Left cardiac atrium (tissue), 4 donors: ENCODE measurements at places on chromosomes 11 and 22.

DNA sequence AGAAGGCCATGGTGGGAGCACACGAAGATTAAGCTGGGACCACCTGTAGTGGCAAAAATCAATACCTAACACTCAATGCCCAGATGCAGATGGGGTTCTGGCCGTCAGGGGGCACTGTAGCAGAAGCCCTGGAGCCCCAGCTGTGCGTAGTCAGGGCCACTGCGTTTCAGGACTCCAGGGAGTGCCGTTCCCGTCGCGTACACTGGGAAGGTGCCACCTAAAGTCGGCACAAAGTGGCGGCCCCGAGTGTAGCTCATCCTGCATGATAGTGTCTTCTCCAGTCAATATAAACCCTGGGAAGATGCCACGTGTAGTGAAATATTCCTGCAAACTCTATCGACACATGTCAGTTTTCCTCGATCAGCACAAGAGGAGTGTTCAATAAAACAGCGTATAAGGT is 123.8 kb upstream of the NTM start:
- DNase-seq: no peak

DNA sequence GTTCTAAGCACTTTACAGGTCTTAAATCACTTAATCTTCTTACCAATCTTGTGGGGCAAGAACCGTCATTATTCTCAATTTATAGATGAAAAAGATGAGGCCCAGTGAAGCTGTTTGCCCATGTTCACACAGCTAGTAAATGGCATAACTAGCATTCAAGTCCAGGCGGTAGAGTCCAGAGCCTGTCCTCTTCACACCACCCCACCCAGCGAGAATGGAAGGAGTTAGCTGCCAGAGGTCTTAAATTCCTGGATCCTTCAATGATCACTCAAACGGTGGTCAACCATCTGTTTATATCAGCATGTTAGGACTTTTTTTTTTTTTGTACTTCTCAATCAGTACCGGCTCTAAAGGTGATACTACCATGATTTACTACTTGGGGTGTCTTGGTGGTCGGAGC is 43.3 kb downstream of the PARVA start:
- DNase-seq: no peak

GRCh38 chr22:28072066-28072465 is 153.0 kb upstream of the PITPNB start:
- DNase-seq: no peak

DNA sequence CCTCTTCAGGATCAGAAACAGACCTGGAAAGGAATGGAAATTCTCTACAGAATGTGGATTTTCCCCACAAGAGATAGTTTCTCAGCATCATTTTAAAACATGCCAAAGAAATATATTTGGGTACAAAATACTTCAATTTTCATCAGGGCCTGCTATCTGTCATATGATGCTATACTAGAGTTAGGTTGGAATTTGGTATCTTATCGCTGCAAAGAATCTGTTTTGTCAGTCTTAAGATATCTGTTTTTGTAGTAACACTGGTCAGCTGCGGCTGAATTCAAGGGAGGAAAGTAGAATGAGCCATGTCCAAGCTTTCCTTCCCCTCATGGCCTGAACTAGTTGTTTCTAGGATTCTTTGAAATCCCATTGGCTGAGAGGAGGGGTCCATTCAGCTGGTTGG is 806.4 kb downstream of the KCNA4 start:
- no peak for DNase-seq

DNA sequence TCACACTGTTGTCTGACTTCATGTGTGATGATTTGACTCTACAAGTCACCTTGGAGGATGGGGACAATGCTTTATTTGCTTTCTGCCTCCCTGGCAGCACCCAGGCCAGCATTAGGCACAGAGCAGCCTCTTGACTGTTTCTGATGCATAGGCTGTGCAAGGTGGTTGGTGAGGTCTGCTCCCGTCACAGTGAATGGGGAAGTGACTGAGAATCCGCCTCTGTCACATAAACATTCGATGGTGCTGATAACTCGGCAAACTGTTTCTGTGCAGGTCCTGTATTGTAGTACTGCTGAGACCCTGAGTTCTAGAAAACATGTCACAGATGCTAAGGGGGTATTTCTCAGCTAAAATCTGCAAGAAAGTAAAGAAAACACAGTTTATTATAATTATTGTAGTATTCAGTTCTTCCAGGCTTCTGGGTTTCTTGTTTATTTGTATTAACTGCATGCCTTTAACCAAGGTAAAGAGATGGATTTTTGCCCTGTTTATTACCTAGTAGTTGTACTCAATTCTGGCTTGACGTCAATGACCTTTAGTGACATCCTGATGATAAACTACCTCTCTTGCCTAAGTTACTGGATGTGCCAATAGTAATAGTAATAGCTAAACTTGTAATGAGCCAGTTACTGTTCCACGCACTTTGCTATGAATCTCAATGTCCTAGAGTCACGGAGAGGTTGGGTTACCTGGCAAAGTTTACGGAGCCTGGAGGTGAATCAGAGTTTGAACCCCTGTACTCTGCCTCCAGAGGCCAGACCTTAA is 24.8 kb upstream of the RCN1 start:
- DNase-seq: no peak

DNA sequence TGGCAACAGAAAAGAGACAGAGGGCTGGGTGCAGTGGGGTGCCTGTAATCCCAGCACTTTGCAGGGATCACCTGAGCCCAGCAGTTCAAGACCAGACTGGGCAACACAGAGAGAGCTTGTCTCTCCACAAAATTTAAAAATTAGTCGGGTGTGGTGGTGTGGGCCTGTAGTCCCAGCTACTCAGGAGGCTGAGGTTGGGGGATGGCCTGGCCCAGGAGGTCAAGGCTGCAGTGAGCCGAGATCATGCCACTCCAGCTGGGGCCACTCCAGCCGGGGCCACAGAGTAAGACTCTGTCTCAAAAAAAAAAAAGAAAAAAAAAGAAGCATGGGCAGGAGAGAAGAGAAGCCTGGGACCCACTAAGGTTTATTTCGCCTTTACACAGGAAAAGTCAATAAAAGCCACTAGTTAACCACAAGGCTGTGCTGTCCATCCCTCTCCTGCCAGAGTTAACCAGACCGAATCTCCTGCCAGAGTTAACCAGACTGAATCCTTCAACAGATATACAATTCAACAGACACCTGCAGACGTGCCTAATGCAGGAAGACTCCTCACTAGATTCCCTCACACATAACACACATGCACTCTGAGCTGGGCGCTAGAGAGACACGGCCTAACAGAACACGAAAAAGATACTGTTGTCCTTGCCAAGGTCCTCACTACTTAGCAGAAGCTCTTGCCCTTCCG is 29.8 kb downstream of the MICAL3 start:
- DNase-seq: no peak

GRCh38 chr22:17754233-17754925 is 19.9 kb downstream of the BID start:
- DNase-seq: no peak
